Tibial artery (tissue), 4 donors: ENCODE measurements at places on chromosomes 4 and X.

- no peaks in the 10 kb centered on the region for H3K4me1 ChIP-seq
- no peak overlapping the region for H3K4me3 ChIP-seq
- no peaks in the 10 kb centered on the region for H3K36me3 ChIP-seq
- no peaks in the 10 kb centered on the region for H3K27me3 ChIP-seq
- no peak overlapping the region for H3K27ac ChIP-seq
- DNase-seq, result no peak
Observed at GRCh38 chr4:142614621-142615323, 231.3 kb downstream of the INPP4B start.

DNA sequence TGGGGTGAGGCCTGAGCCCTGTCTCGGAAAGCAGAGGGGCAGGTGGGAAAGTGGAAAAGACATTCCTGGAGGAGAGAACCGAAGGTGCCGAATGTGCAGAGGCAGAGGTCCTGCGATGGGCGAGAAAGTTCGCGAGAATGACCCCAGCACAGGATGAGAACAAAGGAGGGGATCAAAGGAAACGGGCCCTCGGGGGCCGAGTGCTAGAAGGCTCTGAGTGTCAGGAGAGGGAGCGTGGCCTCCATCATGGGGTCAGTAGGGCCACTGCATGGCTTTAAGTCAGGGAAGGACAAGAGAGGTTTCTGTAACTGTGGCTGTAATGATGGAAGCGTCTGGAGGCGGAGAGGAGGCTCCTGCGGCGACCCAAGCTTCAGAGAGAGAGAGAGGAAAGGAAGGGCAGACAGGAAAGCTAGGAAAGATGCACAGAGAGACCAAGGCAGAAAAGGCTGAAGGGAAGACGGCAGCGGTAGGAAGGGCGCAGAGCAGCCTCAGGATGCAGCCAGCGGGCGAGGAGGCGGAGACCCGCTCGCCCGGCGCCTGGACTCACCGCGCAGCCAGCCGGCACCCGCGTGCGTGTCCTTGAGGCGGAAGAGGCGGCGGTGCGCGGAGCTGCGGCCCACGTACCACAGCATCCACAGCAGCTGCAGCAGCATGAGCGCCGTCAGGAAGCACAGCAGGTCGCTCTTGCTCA lies 669 bp downstream of the OTOP1 start:
- H3K27me3 ChIP-seq, result peaks cover 49% of the 10 kb centered on the region
- H3K4me1 ChIP-seq, result no peaks in the 10 kb centered on the region
- no peaks in the 10 kb centered on the region for H3K36me3 ChIP-seq
- no peak overlapping the region for H3K4me3 ChIP-seq
- no peak overlapping the region for H3K27ac ChIP-seq

DNA sequence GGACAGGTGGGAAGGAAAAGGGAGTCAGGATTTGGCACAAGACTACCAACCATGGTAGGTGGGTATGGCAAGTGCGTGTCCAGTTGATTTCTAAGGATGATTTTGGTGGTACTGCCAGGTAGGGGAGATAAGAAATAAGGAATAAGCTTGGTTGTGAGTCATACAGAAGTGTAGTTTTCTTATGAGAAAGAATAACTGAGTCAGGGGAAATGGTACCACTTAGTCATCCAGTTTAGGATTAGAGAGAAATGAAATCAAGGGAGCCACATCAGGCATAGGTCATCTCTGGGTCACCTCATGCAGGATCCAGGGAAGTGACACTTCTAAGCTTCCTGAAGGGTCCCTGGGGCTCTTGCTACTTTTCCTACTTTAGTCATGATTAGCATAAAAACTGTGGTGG lies 107.1 kb upstream of the C1GALT1C1 start:
- H3K4me3 ChIP-seq, result no peak overlapping the region
- H3K36me3 ChIP-seq, result no peaks in the 10 kb centered on the region
- H3K4me1 ChIP-seq, result no peaks in the 10 kb centered on the region
- no peak for DNase-seq
- H3K27me3 ChIP-seq, result no peaks in the 10 kb centered on the region

- H3K27me3 ChIP-seq, result no peaks in the 10 kb centered on the region
- DNase-seq, result no peak
- H3K36me3 ChIP-seq, result peaks cover 14% of the 10 kb centered on the region
- H3K4me3 ChIP-seq, result no peak overlapping the region
- H3K27ac ChIP-seq, result no peak overlapping the region
- no peaks in the 10 kb centered on the region for H3K4me1 ChIP-seq
Observed at GRCh38 chr4:128275346-128275745, 12.3 kb downstream of the PGRMC2 start.

- no peaks in the 10 kb centered on the region for H3K27me3 ChIP-seq
- no peak for DNase-seq
- H3K4me3 ChIP-seq, result no peak overlapping the region
- no peaks in the 10 kb centered on the region for H3K4me1 ChIP-seq
Observed at GRCh38 chr4:41290479-41290878, 33.8 kb downstream of the UCHL1 start.
